Brain (organoid and tissue), 16 donors: ENCODE measurements at places on chromosomes 3 and 15.

DNA sequence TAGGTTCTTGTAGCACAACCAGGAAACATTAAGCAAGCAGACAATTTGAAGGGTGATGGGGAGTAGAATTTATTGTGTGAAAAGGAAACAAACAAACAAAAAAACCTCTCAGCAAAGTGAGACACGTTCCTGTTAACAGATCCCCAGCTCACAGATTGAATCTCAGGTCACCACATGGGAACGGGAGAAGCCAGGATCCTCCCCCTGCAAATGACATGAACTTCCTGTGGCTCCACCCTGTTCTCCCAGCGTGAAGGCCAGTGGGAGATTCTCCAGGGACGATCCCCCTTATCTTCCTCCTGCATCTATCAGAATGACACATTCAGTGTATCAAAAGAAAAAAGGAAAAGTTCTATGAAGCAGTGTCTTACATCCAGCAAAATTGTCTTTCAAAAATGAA, 1488.1 kb downstream of the OTOL1 start:
- DNase-seq: no peak

- DNase-seq: no peak
Measured at GRCh38 chr15:36400936-36401585, 178.4 kb upstream of the CDIN1 start.

GRCh38 chr15:90814191-90814821, 54.1 kb upstream of the FURIN start:
- no peak for DNase-seq

GRCh38 chr15:84764989-84765388, 16.6 kb downstream of the ZNF592 start:
- DNase-seq: no peak
